NCI-H524 treated with DMSO at 0.1 percent for 48 hours (cell line): ENCODE measurements at places on chromosomes 3 and 15.

- no peak for DNase-seq
Measured at GRCh38 chr15:37872661-37873060, 61.8 kb upstream of the TMCO5A start.

- DNase-seq = no peak
Measured at GRCh38 chr3:194312743-194313281, 38.3 kb downstream of the CPN2 start.

- DNase-seq = no peak
Measured at GRCh38 chr3:52086976-52087663, 30.7 kb upstream of the DUSP7 start.

DNA sequence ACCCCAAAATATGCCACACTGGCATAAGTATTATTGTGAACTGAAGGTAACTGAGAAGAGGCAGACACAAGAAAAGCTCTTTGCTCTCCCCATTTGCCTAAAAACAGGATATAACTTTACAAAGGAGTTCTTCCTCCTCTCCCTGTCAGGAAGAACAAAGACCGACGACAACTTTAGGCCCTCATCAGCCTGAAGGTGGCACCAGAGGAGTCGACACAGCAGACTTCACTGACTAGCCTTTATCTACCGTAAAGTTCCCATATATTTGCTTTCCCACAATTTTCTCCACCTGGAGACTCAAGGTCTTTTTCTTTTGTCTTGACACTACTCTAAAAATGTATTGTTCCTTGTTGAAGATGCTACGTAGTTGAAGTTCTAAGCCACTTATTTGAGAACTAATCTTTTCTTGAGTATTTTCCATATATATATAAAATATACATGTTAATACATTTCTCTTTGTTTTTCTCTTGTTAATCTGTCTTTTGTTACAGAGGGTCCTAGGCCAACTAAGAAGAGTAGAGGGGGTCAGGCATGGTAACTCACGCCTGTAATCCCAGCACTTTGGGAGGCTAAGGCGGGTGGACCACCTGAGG is 16.2 kb upstream of the XIRP1 start:
- no peak for DNase-seq

GRCh38 chr3:34856081-34856947 is 783.0 kb upstream of the ARPP21 start:
- DNase-seq = no peak

- DNase-seq = no peak
Measured at GRCh38 chr15:77812664-77813063, 180.0 kb upstream of the LINGO1 start.

DNA sequence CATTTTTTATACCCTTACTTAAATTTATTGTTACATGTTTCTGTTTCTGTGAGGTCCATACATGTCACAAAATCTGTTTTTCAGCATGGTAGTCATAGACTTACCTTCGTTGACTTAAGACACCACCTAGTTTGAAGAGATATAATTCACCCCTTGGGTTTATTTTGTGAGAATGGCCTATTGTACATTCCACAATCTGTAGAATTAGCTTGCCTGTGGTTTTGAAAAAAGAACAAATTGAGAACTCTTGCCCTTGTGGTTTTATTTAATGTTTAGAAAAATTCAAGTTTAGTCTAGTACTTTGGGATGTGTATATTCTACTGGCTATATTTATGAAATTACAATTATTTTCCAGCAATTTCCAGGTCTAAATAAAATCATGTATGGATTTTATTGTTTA is 31.6 kb downstream of the FILIP1L start:
- no peak for DNase-seq

DNA sequence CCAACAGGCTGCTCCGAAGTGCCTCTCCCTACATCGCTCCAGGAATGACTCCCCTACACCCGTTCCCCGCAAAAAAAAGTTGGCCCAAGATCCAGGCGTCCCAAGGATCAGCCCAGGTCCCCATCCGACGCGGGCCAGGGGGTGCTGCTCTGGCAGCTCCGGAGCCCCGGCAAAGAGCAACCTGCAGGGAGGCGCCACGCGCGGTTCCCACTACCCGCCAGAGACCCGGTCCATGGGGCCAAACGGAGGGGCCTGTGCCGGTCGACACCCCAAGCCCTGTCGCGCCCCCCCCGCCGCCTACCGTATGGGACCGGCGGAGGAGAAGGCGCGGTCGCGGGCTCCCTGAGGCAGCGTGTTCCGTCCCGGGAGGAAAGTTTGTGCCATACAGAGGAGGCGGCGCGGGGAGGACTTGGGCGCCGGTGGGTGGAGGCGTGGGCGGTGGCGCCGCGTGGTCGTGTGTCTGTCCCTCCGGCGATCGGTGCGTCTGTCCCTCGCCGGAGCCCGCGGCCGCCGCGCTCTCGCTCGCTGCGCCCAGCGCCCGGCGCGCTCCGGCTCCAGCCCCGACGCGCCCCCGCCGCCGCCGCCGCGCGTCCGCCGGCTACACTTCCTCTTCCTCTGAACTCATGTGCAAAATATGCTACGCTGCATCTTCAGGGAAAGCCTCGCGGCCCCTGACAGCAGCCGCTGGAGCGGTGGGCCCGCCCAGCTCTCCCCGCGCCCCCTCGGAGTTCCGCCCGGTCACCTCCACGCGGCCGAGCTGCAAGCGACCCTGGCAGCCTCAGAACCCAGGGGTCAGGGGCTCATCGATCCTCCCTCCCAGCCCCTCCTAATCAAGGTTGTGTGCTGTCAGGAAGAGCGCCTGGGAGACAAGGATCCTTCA is at the start of gene RFTN1:
TSS of gene RFTN1 (minus strand) at position 559 of the 880 bp plus-strand sequence. CDS start 19,830 bp downstream, outside the sequence.
- DNase-seq = no peak

DNA sequence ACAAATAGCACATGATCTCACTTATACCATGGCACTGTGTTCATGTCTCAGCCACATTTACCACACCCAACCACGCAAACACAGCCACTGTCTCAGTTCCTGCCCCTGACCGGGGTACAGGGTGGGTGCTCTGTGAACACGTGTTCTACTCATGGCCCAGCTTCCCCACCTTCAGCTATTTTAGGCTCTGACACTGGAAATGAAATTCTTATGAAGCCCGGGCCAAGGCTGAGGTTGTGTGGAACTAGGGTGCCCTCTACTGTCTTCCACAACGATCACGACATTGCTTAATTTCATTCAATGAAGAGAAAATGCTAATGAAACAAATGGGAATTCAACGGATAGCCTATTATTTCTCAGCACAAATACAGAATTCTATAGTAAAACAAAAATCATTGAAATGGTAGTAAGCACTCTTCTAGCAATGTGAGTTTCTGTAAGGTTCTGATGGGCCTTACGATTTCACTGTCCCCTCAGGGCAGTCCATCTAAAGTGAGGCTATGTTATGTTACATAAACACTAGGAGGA is 2.1 kb upstream of the GABRA5 start:
- peak; percentile 60 for DNase-seq

DNA sequence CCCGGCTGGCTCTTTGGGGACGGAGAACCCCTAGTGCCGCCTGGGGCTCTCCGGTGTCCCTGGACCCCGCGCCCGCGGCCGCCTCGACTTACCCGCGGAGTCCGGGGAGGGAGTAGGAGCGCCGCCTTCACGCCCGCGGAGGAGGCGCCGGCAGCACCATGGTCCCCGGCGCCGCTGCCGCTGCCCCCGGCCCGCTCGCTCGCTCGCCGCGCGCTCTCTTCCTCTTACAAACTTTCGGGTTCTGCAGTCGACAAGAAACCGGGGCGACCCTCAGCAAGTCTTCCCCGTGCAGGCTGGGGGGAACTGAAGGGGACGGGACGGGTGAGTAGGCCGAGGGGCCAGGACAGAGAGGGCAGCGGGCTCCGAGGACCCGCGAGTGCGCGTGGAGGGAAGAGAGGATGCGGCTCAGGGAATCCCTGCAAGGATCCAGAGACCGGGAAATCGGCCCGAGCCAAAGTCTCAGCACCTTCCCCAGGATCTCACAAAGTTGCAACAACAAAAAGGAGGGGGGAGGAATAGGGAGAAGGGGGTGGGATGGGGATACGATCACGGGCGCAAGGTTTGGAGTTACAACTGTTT is 2.0 kb downstream of the FOXP1 start:
- no peak for DNase-seq

DNA sequence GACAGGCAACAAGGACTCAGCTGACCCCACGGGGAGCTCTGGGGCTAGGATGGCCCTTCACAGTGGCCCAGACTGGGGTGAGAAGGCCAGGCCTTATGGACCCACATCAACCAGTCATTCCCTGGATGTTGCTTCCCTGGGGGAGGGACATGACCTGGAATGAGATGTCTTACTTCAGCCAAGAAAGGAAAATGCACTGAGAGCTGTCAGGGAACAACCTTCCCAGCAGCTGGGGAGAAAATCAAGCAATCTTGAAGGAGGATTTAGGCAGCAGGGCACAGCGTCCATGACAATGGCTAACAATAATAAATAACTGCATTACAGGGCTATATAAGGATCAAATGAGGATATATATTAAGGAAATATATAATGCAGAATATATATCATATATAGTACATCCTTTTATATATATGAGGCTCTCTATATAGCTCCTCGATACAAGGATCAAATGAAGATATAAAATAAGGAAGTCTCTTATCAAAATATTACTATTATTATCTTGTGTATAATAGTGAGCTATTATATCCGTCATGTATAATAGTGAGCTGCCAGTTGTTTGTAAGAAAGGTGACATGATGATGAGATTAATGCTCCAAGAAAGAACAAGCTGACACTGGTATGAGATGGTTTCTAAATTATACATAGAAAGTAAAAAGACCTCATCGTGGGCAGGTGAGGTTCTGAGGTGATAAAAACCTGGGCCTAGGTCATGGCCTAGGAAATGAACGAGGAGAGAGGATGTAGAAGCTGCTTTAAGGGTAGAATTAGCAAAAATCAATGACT is 117.8 kb upstream of the LIPC start:
- DNase-seq = no peak

- DNase-seq = no peak
Measured at GRCh38 chr3:33758281-33758680, 40.1 kb upstream of the PDCD6IP start.

- no peak for DNase-seq
Measured at GRCh38 chr3:124513610-124513997, 216.6 kb upstream of the UMPS start.

DNA sequence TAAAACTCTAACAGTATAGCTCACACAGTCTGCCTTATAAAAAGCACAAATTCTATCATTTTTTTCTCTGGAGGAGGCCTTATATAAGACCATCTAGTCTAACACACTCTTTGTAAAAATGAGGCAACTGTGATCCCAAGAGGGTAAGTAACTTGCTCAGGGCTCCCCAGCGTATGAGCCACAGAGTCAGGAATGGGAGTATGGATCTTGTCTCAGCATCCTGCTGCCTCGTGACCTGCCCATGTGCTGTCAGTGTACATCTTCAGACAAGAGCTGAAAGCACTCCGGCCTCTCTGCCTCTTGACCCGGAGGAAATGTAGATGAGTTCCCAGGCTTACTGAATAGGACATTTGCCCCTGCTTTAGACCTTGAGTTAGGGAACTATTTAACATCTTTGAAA is 28.4 kb upstream of the MEF2A start:
- DNase-seq = no peak

DNA sequence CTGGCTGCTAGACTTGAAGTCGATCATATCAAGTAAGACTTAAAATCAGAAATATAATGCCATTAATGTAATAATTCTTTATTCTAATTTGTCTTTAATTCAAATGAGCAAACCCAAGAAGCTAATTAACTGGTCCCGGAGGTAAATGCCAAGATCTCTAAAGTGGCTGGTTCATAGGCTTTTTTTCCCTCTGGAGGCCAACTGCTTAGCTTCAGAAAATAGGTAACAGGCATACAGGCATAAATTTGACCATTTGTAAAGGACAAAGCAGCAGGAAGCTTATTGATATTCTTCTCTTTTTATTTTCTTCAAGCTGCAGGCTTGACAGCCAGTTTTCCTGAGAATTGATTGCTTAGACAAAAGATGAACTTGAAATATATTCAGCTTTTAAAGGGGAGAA is 158.6 kb upstream of the RAP2B start:
- DNase-seq = no peak

DNA sequence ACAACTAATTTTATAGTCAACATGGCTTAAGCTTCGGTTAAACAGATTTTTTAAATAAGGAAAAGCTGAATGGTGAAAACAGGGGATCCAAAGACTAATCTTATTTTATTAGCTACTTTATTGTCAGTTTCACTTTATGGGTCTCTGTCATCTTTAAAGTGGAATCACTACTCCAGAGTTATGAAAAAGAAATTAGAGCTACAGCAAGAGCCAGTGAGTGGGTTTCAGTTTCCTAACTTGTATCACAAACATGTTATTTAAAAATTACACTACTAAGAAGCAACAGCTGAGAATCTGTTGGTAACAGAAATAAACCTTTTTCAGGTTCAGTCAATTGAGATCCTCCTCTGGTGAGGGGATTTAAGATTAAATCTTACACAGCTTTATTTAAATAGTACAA is 10.0 kb downstream of the PHC3 start:
- no peak for DNase-seq

DNA sequence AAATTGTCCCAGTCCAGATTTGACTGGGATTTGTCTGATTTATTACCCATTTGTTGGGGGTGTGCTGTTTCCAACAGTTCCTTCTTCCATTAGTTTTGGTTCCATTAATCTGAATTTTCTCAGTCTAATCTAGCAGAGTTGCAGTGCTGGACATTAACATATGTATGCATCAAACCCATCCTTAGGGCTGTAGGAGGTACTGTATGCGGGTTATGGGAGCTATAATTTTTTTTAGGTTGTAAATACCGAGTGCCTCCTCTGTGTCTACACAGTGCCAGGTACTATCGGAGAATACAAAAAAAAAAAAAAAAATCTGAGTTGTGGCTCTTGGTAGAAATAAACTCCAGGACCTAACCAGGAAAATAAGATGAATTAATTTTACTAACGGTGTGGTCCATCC is 133.8 kb downstream of the LIPC start:
- no peak for DNase-seq

- no peak for DNase-seq
Measured at GRCh38 chr3:64074060-64074459, 50.8 kb upstream of the PSMD6 start.

DNA sequence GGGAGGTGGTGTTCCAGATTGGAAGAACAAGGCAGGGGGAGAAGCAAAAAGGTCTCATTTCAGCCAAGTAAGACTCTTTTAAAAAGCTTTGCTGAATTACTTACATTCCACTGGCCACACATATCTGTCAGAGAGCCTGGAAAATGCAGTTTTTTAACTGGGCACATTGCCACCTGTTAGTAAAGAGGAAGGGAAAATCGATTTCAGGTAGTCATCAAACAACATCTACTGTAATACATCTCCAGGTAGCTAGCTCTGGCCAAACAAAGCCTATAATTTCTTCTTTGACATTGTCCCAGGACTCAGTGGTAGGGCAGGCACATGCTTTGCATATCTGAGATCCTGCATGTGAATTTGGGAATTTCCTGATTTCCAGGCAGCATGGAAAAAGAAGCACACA is 480.7 kb upstream of the SUCLG2 start:
- DNase-seq = no peak

- DNase-seq = no peak
Measured at GRCh38 chr3:5136211-5136918, 14.3 kb downstream of the ARL8B start.

GRCh38 chr3:185992831-185993374 is 55.1 kb upstream of the TRA2B start:
- DNase-seq = no peak

GRCh38 chr3:66442254-66443117 is 58.3 kb downstream of the LRIG1 start:
- no peak for DNase-seq
